Smooth muscle cell of the umbilical artery (primary cell): ENCODE measurements at places on chromosomes 16 and 17. TPM values are rescaled to one million over a fixed set of nuclear protein-coding genes. Genes with fewer than 3 reads are reported as not detected.

Gene CD300H
- total RNA-seq: not detected in 2 replicates

Gene ANKRD40
- 24.1 and 32.2 TPM in 2 replicates for total RNA-seq

Gene STH
- not detected in 2 replicates for total RNA-seq

Gene EVI2A
- 0.09 and 0.59 TPM in 2 replicates for total RNA-seq

Gene MYH3
- total RNA-seq: 1.2 and 1.5 TPM in 2 replicates

Gene MT2A
- total RNA-seq: 50.5 and 205 TPM in 2 replicates

Gene CCL14
- not detected in 2 replicates for total RNA-seq
